Renal pelvis (tissue), 12 donors: ENCODE measurements at places on chromosomes 13 and 19.

DNA sequence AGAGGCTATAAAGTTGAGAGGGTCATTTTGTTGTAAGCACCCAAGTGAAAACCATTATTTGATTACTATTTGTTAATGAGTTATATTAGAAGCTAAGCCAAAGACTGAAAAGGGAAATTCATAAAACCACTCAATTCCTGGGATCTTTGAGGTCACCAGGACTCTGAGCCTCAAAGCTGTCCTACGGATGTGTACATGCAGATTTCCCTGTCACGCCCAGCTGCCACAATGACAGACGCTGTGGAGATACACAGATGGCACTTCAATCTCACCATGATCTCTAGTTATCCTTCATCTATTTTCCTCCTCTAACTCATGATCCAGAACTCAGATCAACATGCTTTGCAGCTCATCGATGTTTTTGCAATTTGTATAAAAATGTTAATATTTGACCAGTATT, 403.5 kb upstream of the MIR17HG start:
- no peak for DNase-seq

DNA sequence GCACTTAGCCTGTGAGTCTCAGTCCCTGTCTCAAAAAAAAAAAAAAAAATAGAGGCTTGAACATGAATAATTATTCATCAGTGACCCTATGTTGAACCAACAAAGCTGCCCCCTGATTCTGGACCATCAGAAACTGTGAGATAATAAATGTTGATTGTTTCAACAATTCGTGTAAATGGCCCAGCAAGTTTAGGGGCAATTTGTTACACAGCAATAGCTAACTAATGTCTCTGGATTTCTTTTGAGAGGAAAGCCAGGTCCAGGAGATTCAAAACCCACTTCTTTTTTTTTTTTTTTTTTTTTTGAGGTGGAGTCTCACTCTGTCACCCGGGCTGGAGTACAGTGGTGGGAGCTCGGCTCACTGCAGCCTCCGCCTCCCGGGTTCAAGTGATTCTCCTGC, 12.5 kb upstream of the TLE6 start:
- DNase-seq, result no peak

DNA sequence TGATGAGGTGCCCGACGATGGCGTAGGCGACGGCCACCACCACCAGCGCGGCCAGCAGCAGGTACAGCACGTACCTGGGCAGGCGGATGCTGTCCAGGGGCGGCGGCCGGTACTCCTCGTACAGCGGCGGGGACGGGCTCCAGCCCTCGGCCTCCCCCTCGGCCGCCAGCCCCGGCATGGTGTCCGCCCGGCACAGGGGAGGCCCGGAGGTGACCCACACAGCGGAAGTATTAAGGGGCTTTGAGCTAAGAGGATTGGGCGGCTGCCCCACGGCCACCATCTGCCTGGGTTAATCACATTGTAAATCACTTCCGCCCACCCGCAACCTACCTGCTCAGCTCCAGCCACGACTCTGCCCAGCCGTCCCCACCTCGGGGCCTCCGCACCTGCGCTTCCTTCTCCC, at the start of gene SMIM44:
SMIM44 (minus strand) TSS at position 216 of the 403 bp plus-strand sequence; CDS start at position 178, 38 bp downstream.
- no peak for DNase-seq

DNA sequence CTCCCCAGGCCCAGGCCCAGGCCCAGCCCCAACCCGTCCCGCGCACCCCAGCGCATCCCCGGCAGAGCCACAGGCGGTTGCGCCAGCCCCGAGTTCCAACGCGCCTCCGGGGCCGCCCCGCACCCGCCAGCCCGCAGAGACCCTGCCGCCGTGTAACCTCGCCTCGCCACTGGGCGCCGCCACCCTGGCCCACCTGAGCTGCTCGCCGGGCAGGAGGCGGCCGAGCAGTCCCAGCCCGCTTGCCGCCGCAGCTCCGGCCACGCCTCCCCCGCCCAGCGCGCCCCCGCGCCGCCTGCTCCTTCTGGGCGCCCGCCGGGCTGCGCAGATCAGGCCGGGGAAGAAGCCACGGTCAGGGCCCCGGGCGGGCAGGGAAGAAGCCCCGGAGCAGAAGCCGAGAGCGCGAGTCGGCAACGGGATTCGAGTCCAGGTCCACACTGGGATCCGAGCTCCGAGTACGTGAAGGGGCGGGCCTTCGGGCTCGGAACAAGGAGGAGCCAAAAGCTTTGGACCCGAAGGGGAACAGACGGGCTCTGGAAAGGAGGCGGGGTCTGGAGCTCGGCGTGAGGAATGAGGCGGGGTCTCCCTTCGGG, at the start of gene MBOAT7:
MBOAT7 (minus strand) TSS at position 436 of the 590 bp plus-strand sequence. CDS start 1,072 bp downstream, outside the sequence.
- DNase-seq, result no peak

- no peak for DNase-seq
These were observed 213.3 kb upstream of the HTR2A start for GRCh38 chr13:47110141-47110540.

DNA sequence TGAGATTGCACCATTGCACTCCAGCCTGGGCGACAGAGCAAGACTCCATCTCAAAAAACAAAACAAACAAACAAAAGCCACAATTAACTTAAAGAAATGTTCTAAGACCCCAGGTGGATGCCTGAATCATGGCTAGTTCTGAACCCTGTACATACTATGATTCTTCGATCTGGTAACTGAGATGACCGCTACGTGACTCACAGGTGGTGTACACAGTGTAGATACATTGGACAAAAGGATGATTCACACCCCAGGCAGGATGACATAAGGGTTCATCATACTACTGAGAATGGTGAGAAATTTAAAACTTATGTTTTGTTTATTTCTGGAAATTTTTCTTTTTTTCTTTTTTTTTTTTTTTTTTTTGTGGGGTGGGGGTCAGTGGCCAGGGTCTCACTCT, 6.5 kb downstream of the ZNF426 start:
- DNase-seq, result no peak

DNA sequence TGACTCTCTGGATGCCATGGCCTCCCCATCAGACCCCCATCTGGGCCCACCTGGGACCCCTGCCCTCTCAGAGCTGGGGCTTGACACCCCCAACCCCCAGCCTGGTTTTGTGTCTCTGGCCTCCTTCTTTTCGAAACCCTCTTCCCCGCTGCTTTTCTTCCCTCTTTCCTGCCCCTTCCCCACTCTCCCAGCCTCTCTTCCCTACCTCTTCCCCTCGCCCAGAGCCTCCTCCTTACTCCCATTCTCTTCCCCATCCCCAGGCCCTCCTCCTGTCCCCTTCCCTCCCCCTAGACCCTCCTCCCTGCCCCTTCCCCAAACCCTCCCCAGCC, 2.1 kb downstream of the TNFSF9 start:
- DNase-seq, result no peak

- no peak for DNase-seq
These were observed 323.8 kb downstream of the LMO7 start for GRCh38 chr13:75959861-75960481.

- DNase-seq, result no peak
These were observed 171.7 kb downstream of the NHLRC3 start for GRCh38 chr13:39209731-39210531.

- no peak for DNase-seq
These were observed 6.1 kb downstream of the ELAVL1 start for GRCh38 chr19:7999376-7999775.

GRCh38 chr19:41726493-41726892, 18.1 kb downstream of the CEACAM5 start:
- DNase-seq, result no peak

DNA sequence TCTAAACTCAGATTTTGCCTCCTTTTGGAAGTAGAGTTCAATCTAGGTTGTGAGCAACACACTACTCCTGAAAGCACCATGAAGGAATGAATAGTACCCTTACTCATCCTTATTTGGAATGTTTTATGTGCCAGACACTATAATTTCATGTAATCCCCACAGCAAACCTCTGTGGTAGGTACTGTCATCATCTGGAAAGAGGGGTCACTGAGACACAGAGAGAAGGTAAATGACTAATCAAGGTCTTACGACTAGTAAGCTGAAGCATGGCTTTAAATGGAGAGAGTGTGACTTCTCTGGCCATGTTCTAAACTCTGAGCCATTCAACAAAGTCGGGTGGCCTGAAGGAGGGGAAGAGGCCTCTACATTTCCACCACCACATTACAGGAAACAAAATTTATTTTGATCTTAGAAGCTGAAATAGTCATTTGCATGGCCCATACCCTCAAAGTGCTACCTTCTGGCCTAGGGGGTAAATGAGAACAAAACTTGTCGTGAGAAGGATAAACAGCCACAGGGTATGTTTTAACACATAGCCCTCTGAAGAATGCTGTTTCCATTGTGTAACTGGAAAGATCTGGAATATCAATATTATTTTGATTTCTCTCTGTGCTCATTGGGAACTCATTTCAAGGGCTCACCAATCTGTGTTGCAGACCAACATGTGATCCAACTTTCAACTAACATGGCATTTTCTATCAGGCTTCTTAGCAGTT, 180.8 kb upstream of the RFC3 start:
- DNase-seq, result no peak

DNA sequence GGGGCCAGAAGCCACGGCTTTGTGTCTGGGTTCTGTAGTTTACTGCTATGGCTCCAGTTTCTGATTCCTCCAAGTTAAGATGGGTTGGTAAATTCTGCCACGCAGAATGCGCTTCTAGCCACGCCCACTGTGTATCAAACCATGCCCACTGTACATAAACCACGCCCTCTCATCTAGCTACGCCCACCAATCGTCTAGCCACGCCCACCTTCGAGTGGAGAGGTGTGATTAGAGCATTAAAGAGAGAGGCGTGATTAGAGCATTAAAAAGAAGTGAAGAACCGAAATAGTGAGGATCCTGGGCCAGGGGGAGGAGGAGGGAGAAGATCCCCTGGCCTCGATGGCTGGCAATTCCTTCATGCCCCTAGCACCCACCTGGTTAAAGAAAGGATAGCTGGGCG, 43.7 kb upstream of the ADGRE5 start:
- DNase-seq, result no peak

- DNase-seq, result no peak
These were observed 21.6 kb upstream of the C1QTNF9 start for GRCh38 chr13:24287748-24288287.

- DNase-seq, result peak; percentile 30
These were observed 171.9 kb downstream of the ITGBL1 start for GRCh38 chr13:101624210-101624922.

DNA sequence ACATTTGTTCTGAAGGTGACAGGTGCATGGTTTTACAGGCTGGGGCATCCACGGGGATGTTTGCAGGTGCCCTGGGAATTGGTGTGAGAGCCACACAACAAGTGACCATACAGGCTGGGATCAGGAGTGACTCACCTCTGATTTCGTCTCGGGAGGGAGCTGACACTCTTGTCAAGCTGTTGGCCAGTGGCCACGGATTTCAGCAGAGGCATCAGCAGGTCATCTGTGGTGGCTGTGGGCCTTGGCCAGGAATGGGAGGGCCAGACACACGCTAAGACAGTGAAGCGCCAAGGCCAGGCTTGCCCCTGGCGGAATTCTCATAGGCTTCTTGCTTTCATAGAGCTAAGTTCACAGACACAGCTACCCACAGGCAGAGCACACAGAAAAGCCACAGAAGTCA, 108.6 kb downstream of the HSPH1 start:
- DNase-seq, result no peak

- DNase-seq, result no peak
These were observed 23.3 kb upstream of the WASF3 start for GRCh38 chr13:26534036-26534726.

DNA sequence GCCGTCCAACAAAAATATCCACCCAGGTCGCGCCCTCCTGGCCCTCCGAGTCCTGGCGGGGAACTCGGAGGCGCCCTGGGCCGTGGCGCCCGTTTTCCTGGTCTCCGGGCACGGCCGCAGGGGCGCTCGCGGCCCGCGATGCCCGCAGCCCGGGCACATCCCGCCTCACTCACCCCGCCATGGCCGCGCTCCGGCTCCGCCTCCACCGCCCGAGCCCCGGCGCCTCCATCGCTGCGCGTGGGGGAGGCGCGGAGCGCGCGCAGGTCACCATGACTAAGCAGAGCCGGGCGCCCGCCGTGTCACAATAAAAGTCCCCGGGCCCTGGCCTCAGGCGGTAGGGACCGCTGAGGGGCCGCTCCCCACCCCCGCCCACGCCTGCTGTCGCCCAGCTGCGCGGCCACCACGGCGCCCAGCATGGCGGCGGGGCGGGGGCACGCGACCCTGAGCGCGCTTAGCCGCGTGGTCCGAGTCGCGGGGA, 593 bp downstream of the KEAP1 start:
- peak; percentile 95 for DNase-seq

DNA sequence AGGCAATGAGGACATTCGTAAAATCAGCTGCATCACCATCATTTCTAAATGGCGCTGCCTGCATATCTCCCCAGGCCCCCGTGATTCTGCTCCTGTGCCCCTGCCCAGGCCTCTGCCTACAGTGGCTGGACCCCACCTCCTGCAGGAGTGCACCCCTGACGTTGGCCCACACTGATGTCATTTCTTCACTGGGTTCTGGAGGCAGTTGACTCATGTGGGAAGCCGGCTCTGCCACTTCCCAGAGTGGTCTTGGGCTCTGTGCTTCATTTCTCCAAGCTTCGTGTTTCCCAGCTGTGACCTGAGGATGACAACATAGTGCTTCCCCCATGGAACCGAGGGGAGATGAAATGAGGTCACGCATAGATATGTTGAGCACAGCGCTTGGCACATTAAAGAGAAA, 19.9 kb downstream of the CCNE1 start:
- DNase-seq, result no peak

DNA sequence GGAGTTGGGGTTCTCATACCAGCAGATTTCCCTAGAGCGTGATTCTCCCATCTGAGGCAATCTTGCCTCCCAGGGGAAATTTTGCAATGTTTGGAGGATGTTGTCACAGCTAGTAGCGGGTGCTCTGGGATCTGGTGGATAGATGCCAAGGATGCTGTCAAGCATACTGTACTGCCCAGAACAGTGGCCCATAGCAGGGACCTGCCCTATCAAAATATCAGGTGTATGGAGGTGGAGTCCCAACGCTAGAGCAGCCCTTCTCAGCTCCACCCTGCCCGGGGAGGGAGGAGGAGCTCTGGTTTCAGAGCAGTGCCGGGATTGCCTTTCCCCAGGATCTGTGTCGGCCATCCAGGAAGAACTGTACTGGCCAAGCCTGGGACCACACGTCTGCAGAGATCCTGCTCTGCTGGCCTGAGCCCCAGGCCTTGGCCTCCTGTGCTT, 10.9 kb upstream of the QTRT1 start:
- DNase-seq, result no peak

DNA sequence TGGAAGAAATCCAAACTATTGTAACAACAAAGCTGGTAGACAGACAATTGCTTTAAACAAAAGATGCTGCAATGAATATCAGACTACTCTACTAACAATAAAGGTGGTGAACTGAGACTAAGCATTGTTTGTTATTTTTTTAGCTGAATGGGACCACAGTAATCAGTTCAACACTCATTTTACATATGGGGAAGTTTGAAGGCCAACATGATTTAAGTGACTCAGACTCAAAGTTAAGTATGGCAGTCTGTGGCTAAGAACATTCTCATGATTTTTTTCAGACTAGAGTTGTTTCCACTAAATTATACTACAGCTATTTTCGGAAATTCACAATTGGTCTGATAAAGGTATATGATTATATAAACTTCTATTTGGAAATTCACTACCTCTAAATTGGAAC, 10.4 kb downstream of the EXOSC8 start:
- no peak for DNase-seq

GRCh38 chr13:92900446-92900845, 326.2 kb upstream of the GPC6 start:
- no peak for DNase-seq

DNA sequence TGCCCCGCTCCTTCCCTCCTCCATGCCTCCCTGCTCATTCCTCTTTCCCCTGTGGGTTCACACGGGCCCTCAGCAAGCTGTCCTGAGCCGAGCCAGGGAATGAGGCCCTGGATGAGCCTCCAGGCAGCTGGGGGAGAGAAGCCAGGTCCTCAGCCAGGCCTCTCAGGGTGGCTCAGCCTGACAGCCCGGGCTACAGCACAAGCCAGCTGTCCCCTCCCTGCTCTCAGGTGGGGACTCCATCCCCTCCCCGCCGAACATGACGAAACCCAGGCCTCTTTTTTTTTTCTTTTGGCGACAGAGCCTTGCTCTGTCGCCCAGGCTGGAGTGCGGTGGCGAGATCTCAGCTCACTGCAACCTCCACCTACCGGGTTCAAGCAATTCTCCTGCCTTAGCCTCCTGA, 40.0 kb upstream of the MATK start:
- no peak for DNase-seq
